ENCODE measurements at places on chromosomes 2 and 18.
A peak's percentile ranks its signal among the peaks of the same experiment; 100 is the strongest.

DNA sequence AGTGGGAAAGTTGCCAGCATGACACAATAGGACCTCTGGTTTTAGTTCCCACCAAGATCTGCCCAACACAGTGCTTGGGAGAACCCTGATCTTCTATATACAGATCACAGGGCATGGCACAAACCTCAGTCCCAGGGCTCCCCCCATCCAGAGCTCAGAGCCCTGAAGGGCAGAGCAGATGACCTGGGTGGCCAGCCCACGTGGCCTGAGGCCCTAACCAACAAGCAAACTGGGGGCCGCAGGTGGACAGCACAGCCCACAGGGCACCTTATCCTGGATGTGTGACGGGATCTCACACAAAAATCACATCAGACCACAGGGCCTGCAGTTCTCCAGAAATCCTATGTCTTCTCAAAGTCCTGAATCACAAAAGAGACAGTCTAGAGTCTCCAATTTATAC lies 34.7 kb downstream of the CRACDL start:
- DNase-seq = no peak

- DNase-seq = no peak
Measured at GRCh38 chr2:708667-709066, 31.5 kb upstream of the TMEM18 start.

DNA sequence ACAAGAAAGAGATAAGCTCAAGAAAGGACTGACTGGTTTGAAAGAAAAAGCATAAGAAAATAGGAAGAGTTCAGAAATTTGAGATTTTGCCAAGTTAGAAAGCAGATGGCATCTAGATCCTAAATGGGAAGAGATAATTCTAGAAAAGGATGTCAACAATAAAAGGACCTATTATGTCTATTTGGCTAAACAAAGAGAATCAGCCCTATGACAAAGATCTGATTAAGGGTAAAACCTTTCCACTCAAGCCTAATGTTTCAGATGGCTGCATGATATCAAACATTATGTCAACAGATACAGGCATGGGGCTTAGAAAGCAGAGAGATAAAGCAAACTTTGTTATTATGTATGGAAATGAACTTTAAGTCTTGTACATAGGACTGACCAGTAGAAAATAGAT lies 465.0 kb upstream of the TRIB2 start:
- no peak for DNase-seq

DNA sequence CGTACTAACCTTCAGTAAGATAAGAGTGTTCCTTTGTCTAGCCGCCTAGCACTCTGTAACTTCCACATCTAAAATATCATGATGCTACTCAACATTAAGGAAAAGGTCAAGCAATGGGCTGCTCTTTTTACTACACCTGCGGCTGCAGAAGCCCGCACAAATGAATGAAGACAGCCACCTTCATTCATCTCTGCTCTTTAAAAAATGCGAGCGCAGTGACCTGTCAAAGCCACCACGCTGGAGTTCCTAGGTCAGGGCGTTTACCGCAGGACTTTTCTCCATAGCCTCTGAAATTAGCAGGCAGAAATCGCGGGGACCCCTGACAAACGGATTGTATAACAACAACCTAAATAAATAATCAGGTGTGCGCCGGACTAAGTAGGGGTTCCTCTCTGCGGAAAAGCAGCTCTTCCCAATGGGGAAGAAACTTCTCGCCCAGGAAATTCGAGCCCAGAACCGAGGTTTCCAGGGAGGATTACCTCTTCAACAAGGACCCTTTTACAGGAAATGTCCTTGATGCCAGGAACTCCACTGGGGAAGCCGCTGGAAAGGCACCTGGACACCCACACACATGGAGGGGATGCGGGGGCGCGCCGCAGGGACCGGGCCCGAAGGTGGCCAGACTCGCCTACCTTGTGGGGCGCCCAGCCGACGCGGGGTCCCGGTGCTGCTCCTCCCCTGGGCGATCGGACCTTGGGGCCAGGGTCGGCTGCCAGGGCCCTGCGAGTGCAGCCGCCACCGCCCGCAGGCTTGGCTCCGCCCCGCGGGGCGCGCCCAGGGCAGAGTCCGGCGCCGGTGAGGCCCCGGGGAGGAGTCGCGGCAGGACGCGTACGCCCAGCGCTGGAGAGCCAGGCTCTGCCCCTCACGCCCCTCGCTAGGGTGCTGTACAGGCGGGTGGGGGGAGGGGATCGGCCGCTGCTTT lies at the start of gene CCDC68:
Gene CCDC68, minus strand, starts transcription at position 758 of the 922 bp plus-strand sequence. CDS start 16,670 bp downstream, outside the sequence.
- no peak for DNase-seq

DNA sequence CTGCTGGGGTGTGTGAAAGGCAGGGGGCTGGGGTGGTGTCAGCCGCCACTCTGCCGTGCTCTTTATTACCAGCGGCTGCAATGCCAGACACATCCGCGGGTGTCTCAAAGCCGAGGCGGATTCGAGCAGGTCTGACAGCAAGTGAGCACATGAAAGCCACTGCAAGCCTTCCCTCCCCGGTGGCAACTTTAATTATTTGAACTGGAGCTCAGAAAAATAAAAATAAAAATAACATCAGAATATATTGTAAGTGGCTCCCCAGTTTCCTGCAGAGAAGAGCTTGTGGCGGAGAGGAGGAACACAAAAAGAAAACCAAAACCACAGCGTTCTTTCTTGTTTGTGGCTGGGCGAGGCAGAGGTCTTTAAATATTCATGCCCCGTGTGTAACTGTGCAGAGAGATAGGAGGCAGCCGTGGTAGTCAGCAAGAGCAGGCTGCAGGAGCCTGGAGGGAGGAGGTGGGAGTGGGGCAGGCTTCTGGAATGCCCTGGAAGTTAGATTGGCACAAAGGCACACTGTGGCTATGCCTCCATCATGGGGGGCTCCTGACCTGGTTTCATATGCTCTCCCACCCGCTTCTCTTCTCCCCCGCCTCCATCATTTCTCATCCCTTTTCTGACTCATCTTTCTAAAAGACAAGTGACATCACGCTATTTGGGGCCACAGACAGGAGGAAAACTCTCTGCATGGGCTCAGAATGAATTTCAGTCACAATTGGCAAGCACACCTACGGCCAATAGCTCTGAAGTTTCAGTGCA lies 199.8 kb downstream of the CLIP4 start:
- no peak for DNase-seq

DNA sequence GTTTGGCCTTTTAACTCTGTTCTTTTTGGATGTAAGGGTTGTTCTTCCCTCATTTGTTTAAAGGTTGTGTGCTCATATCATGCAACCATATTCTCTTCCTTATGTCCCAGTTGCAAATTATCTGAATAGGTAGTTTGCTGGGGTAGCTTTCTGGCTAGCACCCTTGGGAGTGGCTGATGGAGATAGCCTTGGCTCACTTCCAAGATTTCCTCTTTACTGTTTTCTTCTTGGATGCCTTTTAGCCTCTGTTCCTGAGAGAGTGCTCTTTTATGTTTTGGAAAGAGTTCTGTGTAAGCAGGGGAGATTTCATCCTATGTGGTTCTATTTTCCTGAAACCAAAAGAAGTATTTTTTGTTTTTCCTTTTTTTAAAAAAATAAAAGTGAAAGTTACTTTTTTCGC lies 25.4 kb downstream of the USP14 start:
- no peak for DNase-seq

DNA sequence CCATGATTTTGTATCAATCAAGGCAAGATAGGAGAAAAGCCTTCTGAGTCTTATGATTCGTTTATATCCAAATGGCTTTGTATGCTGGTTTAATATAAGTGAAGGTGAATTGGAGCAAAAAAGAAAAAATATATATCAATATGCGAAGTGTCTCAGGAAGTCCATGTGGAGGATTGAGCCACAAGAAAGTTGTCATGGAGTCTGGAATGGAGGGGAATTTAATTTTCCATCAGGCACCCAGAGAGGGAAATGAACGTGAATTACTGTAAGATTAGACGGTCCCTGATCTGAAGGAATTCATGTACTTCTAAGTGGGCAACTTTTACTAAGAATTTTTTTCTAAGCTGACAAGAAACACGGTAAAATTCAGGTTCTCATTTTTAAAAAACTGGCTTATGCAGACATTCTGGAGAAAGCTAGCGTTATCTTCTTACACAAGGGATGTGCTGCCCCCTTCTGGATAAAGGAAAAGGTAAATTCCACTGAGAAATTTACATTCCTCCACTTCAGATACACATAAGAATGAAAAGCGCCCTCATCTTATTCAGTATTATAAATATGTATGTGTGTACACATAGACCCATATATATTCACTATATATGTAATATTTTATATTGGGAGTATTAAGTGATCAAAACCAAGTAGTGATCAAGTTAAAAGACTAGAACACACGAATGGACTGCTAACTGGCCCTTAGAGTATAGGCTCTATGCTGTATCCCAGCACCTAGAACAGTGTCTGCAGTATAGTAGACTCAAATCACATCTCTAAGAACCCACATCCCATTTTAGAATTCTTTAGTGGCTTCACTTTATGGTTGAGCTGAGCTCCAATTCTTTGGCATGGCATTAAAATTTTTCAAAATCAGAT lies 289.0 kb upstream of the TFPI start:
- no peak for DNase-seq

DNA sequence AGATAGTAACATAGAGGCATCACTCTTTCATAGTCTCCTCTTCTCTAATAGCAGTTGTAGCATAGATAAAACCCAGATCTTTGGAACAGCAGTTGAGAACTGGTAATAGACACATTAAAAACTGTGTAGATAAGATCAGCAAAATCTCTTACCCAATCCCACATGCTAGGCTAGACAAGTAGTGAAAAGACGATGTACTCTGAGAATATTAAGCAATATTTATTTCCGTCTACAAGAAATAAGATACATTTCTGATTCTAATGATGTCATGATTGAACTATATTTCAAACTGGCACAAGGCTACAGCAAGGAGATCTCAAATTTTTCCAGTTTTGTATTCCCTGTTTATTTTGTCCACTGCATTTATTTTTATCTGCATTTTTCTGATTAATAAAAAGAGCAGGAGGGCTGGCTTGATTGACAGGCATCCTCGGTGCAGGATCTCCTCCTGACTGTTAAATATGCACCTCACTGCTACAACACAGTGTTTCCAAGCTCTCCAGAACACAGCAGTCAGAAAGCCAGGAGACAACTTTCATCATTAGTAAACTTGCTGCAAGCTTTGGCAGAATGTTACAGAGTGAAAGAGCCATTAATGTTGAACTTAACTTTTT lies 73.3 kb upstream of the ATIC start:
- no peak for DNase-seq

- DNase-seq = no peak
Measured at GRCh38 chr2:160315337-160315736, 115.3 kb upstream of the ITGB6 start.

GRCh38 chr18:13893418-13893760 lies 21.9 kb downstream of the MC2R start:
- no peak for DNase-seq

DNA sequence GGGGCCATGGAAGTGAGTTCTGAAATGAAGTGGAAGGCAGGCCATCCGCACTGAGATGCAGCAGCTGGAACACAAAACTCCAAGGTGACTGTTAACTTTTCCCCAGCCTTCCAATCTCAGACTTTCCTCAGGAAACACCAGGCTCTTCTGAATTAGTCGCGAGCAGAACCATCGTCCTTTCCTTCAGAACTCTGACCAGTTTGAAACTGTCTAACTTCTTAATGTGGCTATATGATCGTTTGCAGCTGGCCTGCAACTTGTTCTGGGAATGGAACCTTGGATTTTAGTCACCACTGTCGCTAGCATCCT lies 620 bp upstream of the RPL37A start:
- DNase-seq = no peak

GRCh38 chr2:65300761-65301711 lies 73.4 kb downstream of the ACTR2 start:
- DNase-seq = peak; percentile 49

- DNase-seq = no peak
Measured at GRCh38 chr2:39140322-39140847, 19.5 kb upstream of the SOS1 start.

GRCh38 chr2:103960951-103961350 lies 893.0 kb upstream of the POU3F3 start:
- no peak for DNase-seq

- no peak for DNase-seq
Measured at GRCh38 chr2:145421841-145422240, 901.9 kb upstream of the ZEB2 start.

GRCh38 chr18:75801178-75801577 lies 373.7 kb upstream of the SMIM21 start:
- no peak for DNase-seq

DNA sequence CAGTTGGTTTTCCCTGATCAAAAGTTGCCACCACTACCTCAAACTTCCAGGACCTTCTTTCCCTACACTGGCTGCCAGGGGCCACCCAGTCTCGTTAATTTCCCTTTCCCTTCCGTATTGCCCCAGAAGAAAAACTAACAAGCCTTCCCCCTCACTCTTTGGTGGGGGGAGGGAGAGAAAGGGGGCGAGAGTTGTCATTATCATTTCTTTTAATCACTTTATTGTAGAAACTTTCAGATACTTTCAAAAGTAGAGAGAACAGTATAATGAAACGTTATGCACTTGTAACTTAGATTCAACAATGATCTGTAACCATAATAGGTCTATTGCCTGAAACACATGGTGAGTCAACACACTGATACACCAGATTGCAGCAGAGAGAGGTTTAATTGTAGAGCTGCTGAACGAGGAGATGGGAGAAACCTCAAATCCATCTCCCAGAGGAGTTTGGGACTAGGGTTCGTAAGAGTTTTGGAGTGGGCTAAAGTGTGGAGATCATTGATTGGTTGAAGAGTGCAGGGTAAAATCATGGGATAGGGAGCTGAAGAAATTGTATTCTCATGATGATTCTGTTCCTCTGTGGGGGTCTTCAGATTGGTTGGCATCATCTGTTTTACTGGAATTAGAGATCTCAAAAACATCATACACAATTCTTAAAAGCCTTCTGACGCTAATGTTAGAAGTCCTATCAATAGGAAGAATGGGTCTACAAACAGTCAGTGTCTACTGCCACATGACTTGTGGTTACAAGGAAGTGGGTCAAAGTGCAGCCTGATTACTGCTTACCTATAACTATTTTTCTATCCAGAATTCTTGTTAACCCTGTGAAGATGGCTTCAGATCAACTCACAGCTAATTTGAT lies 2.6 kb upstream of the RNF149 start:
- DNase-seq = no peak

GRCh38 chr18:56532176-56532840 lies 106.1 kb downstream of the TXNL1 start:
- no peak for DNase-seq

DNA sequence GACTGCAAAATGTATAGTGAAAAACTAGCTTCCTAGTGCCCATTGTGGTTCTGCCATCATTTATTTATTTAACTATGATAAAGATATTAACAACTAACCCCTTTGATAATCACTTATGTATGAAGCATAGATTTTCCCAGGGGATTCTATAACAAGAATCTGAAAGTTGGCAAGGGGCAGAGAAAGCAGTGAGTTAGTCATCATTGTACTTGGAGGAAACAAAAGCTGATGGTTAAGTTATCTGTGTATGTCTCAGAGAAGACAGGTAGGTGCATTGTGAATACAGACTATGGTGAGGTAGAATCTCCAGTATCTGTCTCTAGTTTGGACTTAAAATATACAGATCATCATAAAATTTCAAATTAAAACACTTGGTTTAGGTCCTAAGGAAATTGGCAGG lies 2159.1 kb upstream of the CELF4 start:
- DNase-seq = no peak

GRCh38 chr2:65386344-65386743 lies 46.1 kb downstream of the SPRED2 start:
- DNase-seq = no peak

- no peak for DNase-seq
Measured at GRCh38 chr2:26847655-26848335, at the start of gene DPYSL5. Gene DPYSL5, plus strand, starts transcription at chr2:26848132. Its CDS starts 50,368 bp downstream, at chr2:26898500.

- DNase-seq = no peak
Measured at GRCh38 chr2:212957624-212958023, 193.8 kb downstream of the IKZF2 start.
